ENCODE measurements at places on chromosomes 3 and 15. TPM values are rescaled to one million over a fixed set of nuclear protein-coding genes. Genes with fewer than 3 reads are reported as not detected.

DNA sequence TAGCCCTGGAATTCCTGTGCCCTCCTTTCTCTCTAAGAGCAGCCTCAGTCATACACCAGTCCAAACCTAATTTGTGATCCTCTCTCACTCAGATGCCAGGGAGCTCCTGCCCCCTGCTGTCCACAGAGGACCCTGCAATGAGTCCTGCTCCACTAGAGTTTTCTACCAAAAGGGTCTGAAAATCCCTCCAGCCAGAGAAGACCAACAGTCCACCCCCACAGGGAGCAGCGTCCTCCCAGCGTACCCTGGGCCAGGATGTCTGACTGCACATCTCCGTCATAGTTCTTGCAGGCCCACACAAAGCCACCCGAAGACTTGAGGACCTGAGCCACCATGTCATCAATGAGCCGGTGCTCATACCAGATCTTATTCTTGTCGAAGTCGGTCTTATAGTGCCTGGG lies 15.4 kb downstream of the IDH2 start:
- DNase-seq, result peak; percentile 73

GRCh38 chr3:59065240-59065639 lies 15.4 kb upstream of the CFAP20DC start:
- DNase-seq, result no peak

GRCh38 chr3:180619723-180620122 lies 17.8 kb downstream of the TTC14 start:
- DNase-seq, result no peak

GRCh38 chr3:144332868-144333267 lies 361.2 kb downstream of the DIPK2A start:
- no peak for DNase-seq

DNA sequence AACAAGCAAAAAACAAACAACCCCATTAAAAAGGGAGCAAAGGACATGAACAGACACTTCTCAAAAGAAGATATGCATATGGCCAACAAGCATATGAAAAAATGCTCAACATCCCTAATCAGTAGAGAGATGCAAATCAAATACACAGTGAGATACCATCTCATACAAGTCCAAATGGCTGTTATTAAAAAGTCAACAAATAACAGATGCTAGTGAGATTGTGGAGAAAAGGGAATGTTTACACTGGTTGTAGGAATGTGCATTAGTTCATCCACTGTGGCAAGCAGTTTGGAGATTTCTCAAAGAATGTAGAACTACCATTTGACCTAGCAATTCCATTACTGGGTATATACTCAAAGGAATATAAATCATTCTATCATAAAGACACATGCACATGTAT lies 44.5 kb downstream of the RIOX2 start:
- DNase-seq, result no peak

DNA sequence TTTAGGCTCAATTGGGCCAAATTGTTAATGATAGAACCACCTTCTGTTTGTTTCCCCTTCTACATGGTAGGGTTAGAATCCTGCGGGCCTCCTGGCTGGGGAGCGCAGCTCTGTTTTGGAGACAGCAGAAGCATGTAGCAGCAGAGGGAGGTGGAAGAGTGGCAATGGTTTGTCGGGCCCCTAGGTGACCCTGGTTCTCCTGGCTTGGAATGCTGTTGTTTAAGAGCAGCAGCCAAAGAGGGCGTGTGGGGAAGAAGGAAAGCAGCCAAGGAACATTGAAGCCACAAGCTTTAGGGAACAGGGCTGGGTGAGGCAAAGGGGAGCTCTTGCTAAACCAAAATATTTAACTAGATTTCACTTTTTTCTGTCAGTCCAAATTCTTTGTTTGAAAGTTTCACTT lies 213.7 kb upstream of the NR2E3 start:
- DNase-seq, result no peak

DNA sequence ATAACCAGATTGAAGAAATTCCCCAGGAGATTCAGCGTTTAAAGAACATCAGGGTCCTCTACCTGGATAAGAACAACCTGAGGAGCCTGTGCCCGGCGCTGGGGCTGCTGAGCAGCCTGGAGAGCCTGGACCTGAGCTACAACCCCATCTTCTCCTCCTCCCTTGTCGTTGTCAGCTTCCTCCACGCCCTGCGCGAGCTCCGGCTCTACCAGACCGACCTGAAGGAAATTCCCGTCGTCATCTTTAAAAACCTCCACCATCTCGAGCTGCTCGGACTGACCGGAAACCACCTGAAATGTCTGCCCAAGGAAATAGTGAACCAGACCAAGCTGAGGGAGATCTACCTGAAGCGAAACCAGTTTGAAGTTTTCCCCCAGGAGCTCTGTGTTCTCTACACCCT lies 9.4 kb upstream of the LRRC34 start:
- no peak for DNase-seq

DNA sequence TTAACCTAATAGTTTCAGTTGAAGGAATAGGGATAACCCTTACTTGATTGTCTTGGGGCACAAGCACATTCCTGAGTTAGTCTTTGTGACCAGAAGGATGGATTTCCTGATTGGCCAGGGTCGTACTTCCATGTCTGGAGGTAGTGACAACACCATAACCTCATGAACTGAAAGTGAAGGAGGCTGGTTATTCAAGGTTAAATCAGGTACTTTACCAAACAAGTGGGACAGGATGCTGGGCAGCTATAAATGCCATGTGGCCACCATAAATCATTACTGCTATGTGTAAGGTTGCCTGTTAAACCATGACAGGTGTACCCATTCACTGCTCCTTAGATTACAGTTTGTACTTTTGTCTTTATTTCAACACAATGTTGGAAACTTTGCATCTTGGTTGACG lies 128.3 kb upstream of the SAMMSON start:
- DNase-seq, result no peak

DNA sequence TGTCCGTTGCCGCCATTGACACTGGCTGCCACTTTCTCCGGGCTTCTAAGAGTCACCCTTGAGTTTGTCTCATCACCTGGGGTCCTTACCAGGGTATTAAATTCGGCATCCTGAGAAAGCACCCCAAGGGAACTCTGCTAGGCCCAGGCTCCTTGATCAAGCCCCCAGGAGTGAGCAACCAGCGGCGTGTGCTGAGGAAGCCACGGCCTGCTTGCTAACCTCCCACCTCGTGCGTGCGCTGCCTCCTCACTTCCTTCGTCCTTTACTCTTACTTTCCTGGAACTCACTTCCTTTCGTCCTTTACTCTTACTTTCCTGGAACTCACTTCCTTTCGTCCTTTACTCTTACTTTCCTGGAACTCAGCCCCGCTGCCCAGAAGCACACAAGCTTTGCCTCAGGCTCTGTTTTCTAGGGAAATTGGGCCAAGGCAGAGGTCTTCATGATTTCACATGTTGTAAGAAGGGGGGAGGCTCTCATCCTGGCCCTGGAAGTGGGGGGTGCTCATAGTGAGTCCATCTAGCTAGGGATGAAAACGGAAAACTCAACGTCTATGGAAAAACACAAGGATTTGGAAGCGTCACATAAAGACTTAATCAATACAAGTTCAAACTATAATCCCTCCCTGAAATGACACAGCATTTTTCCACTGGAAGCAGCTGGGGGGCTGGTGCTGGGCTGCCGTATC lies 36.7 kb upstream of the BDH1 start:
- DNase-seq, result peak; percentile 50

DNA sequence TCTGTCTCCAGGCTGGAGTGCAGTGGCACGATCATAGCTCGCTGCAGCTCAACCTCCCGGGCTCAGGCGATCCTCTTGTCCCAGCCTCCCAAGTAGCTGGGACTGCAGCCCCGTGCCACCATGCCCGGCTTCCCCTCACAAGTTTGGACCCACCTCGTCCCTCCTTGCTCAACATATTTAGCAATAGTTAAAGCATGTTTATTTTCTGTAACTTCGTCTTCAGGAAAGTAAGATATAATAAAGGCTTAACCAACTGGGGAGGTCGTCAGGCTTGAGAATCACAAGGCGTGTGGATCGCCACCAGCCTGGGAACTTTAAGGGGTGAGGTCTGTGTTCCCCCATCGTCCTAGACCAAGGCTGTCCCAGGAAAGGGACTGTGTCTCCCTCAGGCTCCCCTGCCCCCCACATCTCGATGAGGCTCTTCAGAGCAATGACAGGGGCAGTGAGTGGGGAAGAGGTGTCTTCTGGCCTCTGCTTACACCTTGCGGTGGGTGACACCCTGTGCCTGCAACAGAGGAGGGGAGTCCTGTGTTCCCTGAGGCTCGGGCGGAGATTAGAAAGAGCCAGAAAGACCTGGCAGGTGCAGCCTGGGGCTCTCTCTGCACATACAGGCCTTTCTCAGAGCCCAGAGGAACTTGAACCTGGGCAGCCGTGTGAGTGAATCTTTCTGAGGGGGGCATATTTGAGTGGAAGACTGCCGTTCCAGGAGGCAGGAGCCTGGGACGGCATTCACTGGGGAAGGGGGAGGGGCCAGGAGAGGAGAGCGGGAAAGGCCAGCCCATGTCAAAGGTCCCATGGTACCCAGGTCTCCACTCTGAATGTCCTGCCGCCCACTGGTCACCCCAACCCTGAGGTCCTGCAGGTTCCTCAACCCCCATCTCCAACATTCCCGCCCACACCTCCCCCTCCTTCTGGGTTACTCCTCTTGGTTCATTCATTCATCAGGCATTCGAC lies 152.3 kb downstream of the SMAD6 start:
- DNase-seq, result no peak

DNA sequence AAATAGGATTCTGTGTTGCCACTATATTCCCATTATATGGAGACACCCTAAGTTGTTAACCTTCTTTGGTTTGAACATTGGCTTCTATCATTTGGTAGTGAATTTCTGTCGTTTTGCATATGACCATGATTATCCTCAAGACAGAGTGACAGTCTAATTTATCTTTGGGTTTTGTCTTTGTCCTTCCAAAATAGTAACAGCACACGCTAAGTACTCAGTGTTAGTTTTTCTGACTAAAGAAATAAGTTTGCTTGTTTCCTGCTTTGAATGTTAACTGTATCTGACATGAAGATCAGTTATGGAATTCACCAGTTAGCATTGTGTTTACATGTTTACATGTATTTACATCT lies 352.5 kb upstream of the GRM7 start:
- DNase-seq, result no peak

GRCh38 chr3:69563151-69563550 lies 176.1 kb upstream of the MITF start:
- no peak for DNase-seq

GRCh38 chr3:42290966-42291714 lies 25.2 kb upstream of the CCK start:
- peak; percentile 10 for DNase-seq

DNA sequence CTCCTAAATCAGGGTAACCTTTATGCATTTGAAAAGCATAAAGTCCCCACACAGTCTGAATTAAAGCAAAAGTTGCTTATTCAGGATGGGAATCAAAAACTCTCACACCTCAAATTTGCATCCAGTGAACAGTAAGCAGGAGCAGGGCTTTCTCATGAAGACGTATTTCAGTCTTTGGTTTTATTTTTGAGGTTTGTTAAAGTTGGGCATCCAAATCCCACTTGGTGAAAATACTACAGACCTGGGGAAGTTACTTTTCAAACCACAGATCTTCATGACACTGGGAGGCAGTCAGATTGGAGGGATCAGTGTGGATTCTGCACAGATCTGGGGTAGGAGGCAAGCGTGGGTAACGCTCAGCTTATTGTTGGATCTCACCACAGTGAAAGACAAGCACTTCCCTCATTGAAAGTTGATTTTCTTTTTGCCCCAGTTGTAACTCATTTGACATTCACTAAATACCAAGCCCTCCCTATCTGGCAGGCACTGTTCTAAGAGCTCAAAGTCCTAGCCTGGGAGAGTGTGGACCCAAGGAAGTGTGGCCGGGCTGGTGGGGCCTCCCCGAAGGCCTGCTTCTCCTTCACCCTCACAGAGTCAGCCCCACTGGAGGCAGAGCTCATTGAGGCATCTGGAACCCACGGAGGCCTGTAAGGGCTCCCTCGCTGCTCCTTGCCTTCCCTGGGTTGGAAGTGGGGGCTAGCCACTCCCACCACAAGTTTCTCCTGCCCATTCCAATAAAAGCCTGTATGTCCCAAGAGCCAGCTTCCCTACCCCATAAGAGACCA lies 783 bp upstream of the ISG20 start:
- DNase-seq, result no peak

GRCh38 chr3:185311991-185312390 lies 50.9 kb upstream of the MAP3K13 start:
- no peak for DNase-seq

DNA sequence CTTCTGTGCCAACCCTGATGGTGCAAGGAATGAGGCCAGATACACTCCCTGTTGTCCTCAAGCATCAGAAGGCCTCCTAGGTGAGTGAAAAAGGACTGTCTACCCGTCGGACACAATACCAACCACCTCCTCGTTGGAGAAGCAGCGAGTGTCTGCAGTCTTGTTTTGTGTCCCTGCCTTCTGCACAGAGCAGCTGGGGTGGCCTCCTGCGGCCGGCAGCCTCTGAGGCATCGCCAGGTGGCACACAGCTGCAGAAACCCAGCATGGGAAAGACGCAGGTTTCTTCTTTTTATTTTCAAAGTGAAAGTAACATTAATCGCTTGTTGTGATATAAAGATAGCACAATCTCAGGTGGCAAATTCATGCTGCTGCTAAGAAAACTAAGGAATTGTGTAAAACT lies 509.9 kb downstream of the OCA2 start:
- DNase-seq, result no peak

DNA sequence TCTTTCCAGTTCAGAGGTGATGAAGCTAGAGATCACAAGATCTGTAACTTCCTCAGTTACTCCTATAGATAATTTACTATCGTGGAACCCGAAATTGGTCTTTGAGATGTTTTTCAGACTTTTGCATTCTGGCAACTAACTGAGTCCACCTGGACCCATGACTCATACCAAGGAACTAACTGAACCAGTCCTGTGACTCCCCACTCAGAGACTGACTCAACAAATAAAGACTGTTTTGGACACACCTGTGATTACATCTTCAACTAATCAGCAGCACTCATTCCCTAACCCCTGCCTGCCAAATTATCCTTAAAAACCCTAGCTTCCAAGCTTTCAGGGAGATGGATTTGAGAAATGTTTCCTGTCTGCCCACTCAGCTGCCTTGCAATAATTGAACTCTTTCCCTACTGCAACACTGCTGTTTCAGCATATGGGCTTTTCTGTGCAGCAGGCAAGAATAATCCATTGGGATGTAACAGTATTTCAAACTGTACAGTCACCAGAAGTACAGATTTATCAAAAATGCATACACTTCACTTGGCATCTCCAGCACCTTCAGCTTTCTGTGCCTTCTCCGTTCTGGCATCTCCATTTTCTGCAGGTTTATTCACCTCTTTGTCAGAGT lies 57.7 kb downstream of the GATM start:
- DNase-seq, result no peak

DNA sequence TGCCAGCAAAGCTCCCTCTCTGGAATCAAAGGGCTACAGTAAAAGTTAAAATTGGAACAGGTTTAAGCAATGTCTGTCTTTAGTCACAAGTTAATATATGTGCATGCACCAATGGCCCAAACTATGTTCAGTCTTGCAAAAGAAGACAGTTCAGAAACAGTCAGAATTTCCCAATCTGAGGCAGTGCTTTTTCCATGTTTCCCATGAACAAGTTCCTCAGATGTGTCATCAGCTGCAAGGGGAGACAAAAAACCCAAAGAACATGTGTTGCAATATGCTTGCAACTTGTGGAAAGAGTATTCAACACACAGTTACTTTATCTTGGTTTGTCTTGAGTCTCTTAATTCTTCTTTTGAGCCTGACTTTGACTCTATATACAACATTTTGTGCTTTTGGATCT lies 148.4 kb downstream of the USP13 start:
- no peak for DNase-seq

GRCh38 chr3:30354513-30354912 lies 251.9 kb upstream of the TGFBR2 start:
- no peak for DNase-seq

GRM2 gene
- 0.07 TPM for total RNA-seq

ZBTB47 gene
- 0.55 TPM for total RNA-seq

ATP6V1A gene
- 41.7 TPM for total RNA-seq

RASA2 gene
- 24.0 TPM for total RNA-seq

CCPG1 gene
- total RNA-seq, result 9.8 TPM

TM4SF18 gene
- total RNA-seq, result not detected

IL5RA gene
- total RNA-seq, result not detected

ZDHHC3 gene
- total RNA-seq, result 31.0 TPM

LRRC15 gene
- not detected for total RNA-seq

All from activated naive CD4-positive, alpha-beta T cell treated with anti-CD3 and anti-CD28 coated beads for 36 hours (primary cell).